Jurkat, Clone E6-1 (cell line): ENCODE measurements at places on chromosomes 12 and 14.
A peak's percentile ranks its signal among the peaks of the same experiment; 100 is the strongest.

GRCh38 chr12:93151079-93151762 lies 222.1 kb upstream of the EEA1 start:
- DNase-seq = no peak

GRCh38 chr12:63170321-63170720 lies 19.3 kb upstream of the AVPR1A start:
- no peak for DNase-seq

DNA sequence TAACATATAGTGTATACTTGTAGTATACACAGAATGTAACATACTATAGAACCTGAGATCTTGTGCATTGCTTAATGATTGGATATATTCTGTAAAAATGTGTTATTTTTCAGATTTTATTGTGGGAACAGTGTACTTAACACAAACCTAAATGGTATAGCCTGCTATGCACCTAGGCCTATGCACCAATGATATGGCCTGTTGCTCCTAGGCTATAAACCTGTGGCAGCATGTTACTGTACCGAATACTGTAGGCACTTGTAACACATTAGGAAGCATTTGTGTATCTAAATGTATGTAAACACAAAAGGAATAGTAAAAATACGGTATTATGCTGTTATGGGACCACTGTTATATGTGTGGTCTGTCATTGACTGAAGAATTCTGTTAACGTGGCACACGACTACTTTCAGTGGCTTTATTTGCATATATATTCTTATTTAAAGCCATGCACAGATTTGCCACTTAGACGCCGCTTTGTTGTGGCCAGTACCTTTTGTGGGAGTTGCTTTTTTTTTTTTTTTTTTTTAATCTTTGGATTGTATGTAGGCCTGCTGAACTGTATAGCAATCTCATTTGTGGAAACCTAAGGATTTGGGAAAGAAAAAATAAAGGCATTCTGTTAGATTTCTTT lies 7.4 kb downstream of the PAPOLA start:
- no peak for DNase-seq

DNA sequence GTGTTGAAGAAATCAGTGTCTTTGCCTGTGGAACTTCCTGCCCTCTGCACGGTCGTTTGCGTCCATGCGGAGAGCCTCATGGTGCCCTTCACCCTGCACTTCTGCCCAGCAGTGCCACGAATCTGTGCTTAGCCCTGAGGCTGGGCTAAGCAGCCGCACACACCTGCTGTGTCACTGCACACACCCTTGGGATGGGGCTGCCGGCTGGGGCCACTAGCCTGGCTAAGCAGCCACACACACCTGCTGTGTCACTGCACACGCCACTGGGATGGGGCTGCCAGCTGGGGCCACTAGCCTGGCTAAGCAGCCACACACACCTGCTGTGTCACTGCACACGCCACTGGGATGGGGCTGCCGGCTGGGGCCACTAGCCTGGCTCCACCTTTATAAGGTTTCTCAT lies 188.5 kb downstream of the KIF26A start:
- DNase-seq = no peak

DNA sequence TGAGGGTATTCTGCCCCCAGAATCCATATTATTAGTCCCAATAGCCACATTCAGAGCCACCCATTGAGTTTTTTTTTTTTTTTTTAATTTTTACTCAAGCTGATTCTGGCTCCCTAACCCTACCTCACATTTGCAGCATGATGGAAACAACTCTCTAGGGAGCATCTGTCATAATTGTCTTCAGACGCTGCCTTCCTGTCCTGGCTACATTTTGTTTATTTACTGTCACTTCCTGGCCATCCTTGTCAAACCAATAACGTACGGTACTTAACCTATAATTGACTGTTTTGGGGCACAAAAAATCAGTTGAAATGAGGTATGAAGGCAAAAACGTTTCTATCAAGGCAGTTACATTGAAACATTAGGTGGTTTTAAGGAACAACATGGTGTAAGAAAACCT lies 2.1 kb downstream of the GLIPR1 start:
- DNase-seq = no peak

DNA sequence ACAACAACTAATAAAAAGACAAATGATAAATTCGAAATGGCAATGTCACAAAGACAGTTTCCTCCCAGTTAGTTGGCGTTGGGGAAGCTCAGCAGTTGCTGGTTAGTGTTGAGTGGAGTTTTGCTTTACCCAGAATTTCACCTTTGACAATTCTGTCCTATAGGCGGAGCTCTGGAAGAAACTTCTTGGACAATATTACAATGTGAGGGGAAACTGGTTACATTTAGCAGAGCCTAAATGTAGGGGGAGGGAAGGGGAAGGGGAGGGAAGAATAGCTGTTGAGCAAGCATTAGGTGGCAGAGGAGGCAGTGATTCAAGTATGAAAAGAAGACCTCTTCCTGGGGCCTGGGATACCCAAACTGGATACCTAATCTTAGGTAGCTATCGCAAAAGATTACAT lies 51.4 kb downstream of the BDKRB1 start:
- DNase-seq = no peak

DNA sequence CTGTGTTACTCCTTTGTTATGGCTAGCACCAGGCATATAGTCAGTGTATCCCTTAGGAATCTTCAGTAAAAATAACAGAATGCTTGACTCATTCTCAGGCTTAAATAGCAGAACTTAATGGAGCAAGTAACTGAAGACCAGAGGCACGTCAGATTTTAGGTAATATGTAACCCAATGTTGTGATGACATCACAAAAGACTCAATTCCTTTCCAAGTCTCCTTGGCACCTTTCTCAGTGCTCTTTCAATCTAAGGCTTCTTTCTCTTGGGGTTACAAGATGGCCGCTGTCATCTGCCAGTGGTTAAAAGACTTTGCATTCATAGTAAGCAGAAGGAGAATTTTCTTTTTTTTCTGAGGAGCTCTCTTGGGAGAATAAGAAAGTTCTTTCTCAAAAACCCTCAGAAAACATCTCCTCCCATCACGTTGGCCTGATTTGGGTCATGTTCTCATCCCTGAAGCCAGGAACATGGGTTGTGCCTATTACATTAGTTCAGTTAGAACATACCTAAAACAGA lies 33.4 kb upstream of the DCN start:
- no peak for DNase-seq

DNA sequence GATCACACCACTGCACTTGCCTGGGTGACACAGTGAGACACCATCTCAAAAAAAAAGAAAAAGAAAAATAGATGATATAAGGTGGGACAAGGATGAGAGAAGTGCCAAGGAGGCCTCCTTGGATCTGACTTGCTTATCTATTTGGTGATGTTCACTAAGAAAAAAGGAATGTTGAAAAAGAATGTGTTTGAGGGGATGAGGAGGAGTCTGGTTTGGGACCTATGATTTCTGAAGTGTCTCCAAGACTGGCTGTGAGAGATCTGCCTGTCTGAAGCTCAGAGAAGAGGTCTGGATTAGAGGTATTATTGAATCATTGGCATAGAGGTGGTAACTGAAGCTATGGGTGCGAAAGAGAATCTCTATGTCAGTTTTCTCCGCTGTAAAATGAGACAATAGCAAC lies 42.8 kb downstream of the BCAT1 start:
- no peak for DNase-seq

GRCh38 chr12:132216354-132216987 lies 72.2 kb downstream of the NOC4L start:
- DNase-seq = no peak

DNA sequence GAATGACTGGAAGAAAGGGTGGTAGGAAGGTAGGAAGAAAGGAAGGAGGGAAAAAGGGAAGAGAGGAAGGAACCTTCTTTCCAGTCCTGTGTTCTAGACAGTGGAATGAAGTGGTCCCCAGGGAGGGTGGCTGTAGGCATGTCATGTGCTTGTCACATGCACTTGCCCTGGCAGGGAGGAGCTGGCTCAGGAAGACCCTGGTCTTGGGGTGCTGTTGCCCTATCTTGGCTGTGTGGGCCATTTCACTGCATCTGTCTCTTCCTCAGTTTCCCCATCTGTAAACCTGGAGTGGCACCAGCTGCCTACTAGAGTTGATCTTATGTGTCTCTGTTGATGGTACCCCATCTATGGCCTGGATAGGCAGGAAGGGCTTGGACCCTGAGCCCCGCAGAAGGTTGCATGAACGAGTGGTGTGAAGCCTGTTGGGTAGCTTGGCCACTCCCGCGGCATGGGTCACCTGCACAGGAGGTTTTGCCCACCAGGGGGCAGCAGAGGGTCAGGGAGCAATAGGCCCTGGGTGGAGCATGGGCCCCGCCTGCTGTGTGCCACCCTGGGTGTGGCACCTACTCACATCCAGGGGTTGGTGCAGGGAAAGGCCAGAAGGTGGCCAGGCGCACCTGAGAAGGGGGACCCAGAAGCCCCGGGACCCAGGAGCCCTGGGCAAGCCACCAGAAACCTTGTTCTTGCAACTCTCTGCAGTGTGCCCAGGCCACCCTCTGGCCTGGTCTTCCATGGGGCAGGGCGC lies 25.1 kb downstream of the MEG3 start:
- DNase-seq = peak; percentile 44

DNA sequence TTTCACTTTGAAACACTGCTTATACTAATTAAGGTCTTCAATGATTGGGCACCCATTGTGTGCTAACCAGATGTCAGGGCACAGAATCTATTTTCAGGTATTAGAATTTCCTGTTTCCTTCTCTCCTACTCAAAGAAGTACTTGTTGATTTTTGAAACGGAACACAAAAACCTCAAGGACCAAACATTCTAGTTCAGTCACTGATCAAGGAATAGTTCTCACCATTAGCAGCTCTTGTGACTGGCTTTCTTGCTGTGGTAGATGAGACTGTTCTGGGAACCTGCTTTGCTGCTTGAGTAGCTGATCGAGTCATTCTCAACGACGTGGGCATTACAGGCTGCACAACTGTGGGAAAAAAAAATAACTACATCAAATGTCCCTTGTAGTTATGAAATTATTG lies 11.0 kb downstream of the DLGAP5 start:
- no peak for DNase-seq

- DNase-seq = no peak
These were observed 215.4 kb upstream of the DCN start for GRCh38 chr12:91397866-91398532.

DNA sequence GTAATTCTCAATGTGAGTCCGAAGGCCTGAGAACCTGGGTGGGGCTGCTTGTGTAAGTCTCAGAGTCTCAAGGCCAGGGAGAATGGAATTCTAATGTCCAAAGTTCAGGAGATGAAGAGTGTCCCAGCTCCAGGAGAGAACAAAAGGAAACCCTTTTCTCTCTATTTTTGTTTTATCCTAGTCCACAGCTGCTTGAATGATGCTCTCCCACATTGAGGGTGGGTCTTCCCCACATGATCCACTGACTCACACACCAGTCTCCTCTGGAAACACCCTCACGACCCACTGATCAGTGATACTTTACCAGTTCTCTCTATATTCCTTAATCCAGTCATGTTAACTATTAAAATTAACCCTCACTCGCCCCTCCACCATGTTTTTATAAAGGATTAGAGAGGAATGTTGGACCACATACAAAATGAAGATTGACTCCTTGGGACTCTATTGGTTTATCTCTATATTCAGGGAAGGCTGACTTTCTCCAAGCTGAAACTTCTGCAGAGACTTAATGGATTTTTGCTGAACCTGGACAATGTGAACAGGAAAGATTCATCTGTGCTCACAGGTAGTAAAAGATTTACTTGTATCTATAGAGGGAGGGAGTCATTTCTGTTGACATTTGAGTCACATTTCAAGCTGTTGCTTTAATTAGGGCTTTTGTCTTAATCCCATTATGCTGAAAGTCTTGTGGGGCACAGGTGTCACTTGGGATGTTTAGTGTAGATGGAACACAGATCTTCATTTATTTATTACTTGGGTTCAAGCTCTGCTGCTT lies 1061.0 kb upstream of the TMEM132C start:
- no peak for DNase-seq

GRCh38 chr14:103347091-103347815 lies 13.2 kb downstream of the EIF5 start:
- no peak for DNase-seq

DNA sequence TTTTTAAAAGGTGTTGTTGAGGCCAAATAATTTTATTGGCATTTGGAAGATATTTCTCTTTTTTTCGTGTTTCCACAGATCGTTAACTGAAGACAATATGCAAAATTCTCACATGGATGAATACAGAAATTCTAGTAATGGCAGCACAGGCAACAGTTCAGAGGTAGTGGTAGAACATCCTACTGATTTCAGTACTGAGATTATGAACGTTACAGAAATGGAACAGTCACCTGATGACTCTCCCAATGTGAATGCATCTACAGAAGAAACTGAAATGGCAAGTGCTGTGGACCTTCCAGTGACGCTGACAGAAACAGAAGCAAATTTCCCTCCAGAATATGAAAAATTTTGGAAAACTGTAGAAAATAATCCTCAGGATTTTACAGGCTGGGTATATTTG lies 11.2 kb downstream of the PRPF39 start:
- DNase-seq = no peak

- DNase-seq = no peak
These were observed 66.6 kb downstream of the DIO3 start for GRCh38 chr14:101627915-101628262.

DNA sequence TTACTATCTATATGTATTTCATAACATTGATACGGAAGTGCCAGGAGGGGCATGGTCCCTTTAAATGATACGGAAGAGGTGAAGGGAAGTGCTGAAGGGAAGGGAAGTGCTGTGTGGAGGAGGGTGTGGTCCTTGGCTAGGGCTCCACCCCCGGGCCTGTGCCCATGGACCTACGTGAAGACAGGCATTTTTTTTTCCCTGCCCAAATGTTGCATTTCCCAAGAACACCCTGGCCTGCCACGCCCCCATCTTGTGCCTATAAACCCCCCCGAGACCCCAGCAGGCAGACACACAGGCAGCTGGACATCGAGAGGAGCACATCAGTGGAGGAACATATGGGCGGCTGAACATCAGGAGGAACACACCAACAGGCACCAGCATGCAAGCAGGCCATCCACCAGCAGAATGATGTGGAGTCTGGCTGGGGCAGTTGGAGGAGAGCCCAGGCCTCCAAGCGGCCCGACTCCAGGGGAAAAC lies 134.1 kb downstream of the SLC41A2 start:
- DNase-seq = no peak

GRCh38 chr12:7144414-7145120 lies 14.4 kb downstream of the CLSTN3 start:
- peak; percentile 28 for DNase-seq

DNA sequence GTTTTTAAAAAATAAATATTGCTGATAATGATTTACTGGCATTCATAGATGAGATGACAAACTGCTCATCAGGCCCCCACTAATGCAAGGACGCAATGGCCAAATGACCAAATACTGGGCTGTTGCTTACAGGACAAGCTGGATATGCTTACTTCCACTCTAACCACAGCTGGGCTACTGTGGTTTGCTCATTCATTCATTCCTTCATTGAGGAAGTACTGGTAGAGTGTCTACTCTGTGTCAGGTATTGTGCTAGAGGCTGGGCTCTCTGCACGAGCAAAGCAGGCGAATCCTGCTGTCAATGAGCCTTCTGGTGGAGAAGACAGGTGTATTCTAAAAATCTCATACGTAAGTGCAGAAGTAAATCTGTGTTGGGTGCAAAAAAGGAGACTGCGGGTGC lies 113.3 kb upstream of the SLC38A2 start:
- no peak for DNase-seq

- no peak for DNase-seq
These were observed 55.0 kb downstream of the CCDC85C start for GRCh38 chr14:99548871-99549515.

- peak; percentile 21 for DNase-seq
These were observed 763.9 kb downstream of the NRXN3 start for GRCh38 chr14:78933948-78934524.

GRCh38 chr14:56224229-56224628 lies 106.0 kb downstream of the PELI2 start:
- DNase-seq = no peak

- no peak for DNase-seq
These were observed 22.2 kb downstream of the DAD1 start for GRCh38 chr14:22566845-22567244.

- no peak for DNase-seq
These were observed 64.7 kb downstream of the TMEM121 start for GRCh38 chr14:105591052-105591451.
